SJSA1 (cell line): ENCODE measurements at places on chromosomes 3 and 15. TPM values are rescaled to one million over a fixed set of nuclear protein-coding genes. Genes with fewer than 3 reads are reported as not detected.

Gene GOLGA6D
- total RNA-seq, result not detected in 2 replicates

DNA sequence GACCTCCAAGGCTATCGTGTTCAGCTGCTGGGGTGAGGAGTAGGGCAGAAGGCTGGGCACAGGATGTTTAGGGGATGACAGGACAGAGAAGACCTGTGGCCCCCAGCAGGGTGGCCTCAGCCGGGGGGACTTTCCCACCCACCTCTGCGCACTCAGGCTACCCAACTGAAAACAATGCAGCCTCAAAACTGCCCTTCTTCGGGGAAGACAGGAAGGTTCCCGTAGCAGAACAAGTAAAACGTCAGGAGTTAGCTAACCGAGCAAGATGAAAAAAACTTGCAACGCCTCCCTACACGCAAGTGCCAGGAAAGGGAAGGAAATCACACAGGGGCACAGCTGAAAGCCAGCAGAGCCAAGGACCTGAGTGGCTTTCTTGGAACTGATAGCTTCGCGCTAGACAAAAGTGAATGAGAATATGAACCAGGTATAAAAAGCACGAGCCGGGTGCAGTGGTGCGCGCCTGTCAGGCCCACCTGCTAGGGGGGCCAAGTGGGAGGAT lies 38.4 kb upstream of the FURIN start:
- peak; percentile 90 for DNase-seq

Gene DUOXA1
- total RNA-seq, result not detected in 2 replicates

Gene APBA2
- total RNA-seq, result 51.9 and 53.3 TPM in 2 replicates

- no peak for DNase-seq
These were observed 36.0 kb downstream of the LEO1 start for GRCh38 chr15:51935466-51936104.
